ENCODE measurements at places on chromosomes 7 and 10. TPM values are rescaled to one million over a fixed set of nuclear protein-coding genes. Genes with fewer than 3 reads are reported as not detected.

The KLLN gene
- polyA plus RNA-seq: 1.5 TPM

The KCNH2 gene
- polyA plus RNA-seq: 22.5 TPM

DNA sequence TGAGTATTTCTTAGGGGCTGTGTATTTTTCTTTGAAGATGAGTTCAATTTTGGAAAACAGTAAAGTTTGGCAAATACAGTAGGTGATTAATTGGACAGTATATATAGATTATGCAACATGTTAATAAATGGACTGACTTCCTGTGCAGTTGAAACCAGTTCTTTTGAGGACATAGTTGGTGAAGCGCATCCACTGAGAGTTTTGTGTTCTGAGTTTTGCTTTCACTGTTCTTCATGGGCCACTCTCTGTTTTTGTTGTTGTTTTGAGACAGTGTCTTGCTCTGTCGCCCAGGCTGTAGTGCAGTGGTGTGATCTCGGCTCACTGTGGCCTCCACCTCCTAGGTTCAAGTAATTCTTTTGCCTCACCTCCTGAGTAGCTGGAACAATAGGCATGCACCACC lies 109.0 kb downstream of the SDHAF3 start:
- no peak for DNase-seq

- peak; percentile 52 for DNase-seq
Measured at GRCh38 chr10:34816501-34817002, 1.5 kb upstream of the PARD3 start.

- no peak for DNase-seq
Measured at GRCh38 chr10:126196281-126196680, 192.0 kb downstream of the ADAM12 start.
